ENCODE measurements at places on chromosomes 2 and 18.
A peak's percentile ranks its signal among the peaks of the same experiment; 100 is the strongest.

DNA sequence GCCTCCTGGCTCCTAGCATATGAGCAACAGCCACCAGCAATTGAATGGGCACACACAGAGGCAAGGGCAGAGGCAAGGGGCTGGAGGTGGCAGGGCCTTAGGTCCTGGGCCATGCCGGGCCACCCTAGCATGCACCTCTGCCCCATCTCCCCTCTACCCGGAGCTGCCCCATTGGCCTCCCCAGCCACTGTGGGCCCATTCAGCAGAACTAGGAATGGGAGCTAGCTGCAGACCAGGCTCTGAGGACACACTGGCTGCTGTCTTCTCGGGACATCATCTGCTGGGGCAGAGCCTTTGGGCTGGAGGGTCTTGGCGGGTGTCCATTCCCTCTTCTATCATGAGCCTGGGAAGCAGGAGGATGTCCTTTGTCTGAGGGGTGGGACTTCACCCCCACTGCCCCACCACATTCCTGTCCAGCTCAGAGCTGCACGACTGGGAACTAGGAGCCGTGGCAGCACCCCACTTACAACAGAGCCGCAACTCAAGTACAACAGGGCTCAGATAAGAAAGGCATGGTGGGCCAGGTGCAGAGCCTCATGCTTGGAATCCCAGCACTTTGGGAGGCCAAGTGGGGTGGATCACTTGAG lies 800 bp downstream of the VIL1 start:
- DNase-seq: no peak

DNA sequence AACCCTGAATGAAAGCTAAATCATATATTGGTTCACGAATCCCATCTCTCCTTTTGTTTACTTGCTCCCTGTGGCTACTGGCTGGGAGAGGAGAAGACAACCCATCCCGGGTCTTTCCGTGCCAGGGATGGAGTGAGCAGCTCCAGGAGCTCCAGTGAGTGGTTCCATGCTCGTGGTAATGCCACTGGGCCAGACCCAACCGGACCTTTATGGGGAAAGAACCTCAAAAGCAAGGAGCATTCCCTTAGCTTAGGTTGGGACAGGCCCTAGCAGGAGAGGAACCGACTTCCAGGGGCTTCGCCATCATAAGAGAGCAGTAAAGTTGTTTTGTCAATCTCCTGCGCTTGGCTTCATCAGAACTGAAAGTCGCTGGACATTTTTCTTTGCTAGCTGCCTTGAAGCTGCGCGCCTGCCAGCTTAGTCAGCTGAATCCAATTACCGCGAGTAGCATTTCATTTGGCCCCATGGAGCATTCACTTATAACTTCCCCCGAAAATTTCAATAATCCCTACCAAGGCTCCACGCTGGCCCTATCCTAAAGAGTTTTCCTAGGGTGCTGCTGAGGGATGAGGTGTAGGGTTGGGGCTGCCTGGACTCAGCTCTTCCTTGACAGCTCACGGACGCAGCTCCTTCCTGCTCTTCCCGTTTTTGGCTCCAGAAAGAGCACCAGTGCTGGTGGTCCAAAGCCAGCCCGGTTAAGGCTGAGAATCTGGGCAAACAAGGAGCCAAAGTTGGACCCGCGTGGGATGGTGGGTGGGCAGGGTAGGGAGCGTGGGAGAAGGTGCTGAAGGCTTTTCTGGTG lies 4.9 kb downstream of the HOXD3 start:
- DNase-seq: no peak

GRCh38 chr2:197838579-197838978 lies 34.2 kb downstream of the PLCL1 start:
- no peak for DNase-seq

GRCh38 chr2:166376873-166377272 lies 1.1 kb upstream of the SCN9A start:
- DNase-seq: no peak

DNA sequence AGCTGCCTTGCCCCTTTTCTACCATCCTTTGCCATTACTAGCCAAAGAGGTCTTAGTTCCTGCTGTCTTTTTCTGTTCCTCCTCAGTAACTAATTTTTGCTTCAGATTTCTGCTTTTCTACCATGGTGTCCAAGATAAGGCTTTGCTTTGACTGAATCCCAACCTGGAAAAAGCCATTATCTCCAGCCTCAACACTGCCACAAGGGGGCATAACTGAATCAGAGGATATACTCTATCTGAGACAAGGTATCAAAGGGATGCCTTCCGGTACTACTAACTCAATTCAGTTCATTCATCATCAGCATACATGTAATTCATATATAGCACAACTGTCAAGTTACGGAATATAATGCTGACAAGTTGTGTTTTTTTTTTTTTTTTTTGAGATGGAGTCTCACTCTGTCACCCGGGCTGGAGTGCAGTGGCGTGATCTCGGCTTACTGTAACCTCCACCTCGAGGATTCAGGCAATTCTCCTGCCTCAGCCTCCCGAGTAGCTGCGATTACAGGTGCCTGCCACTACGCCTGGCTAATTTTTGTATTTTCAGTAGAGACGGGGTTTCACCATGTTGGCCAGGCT lies 11.4 kb downstream of the OSGEPL1 start:
- DNase-seq: no peak

DNA sequence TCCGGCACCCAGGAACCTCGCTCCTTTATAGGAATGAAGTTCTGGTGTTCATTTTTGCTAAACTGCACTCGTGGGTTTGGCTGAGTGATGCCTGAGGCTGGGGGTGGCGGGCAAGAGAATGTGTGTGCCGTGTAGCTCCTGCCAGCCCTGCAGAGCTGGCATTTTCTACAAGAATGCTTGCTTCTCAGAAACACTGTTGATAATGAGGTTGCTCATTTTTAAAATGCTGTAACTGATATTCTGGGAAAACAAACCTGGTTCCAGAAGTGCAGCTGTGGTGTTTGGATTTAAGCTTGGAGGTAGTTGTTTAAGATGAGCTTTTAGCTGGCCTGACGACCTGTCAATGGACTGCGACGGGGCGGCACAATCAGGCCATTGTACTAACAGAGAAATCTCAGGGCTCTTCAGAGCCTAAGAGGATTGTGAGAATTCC lies 511.9 kb upstream of the TNP1 start:
- no peak for DNase-seq

- no peak for DNase-seq
These were observed 7.7 kb upstream of the LYPD1 start for GRCh38 chr2:132677661-132678060.

DNA sequence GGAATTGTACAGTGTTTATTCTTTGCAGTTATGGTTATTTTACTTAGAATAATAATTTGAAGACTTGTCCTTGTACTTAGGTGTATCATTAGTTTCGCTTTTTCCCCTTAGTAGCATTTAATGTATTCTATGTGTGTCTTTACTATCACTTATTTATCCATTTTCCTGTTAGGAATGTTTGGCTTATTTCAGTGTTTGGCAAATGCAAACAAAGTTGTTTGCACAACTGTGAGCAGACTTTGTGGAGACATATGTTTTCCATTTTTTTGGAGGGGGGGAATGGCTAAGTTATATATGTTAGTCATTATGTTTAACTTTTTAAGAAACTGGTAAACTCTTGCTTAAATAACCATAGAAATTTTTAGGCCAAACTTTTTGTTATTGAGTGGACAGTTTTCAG lies 447.7 kb downstream of the SOX11 start:
- DNase-seq: no peak

- DNase-seq: no peak
These were observed 32.3 kb downstream of the STEAP3 start for GRCh38 chr2:119255760-119256581.

DNA sequence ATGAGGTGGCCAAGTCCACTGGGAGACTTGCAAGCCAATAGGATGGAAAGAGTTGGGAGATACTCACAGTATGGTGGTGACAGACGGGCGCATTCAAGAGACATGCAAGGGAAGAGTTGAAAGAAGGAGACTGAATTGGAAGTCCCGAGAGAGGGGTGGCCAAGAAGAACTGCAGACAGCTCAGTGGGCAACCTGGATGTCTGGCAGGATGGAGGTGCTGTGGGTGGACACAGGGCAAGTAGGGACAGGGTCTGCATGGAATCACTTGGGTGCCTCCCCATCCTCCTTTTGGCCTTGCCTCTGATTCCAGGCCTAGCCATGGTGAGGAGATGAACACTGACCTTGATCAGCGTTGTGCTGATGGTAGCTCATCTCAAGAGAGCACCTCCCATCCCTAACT lies 235.7 kb upstream of the COPS8 start:
- no peak for DNase-seq

DNA sequence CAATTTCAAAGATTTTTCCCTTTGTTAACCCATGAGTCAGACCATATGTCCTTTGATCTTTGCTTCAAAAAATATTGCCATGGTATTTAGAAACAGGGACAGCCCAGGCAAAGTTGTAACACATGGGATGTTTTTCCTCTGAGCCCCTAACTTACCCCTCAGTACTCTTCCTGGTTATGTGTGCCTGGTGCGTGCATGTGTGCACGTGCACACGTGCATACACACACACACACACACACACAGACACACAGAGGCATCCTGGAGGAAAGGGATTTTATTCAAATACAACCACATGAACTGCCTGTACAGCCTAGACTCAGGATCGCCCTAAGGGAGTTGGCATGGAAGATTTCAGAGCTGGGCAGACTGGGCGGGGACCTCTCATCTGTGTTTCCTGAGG lies 5.1 kb downstream of the AFF3 start:
- DNase-seq: no peak

DNA sequence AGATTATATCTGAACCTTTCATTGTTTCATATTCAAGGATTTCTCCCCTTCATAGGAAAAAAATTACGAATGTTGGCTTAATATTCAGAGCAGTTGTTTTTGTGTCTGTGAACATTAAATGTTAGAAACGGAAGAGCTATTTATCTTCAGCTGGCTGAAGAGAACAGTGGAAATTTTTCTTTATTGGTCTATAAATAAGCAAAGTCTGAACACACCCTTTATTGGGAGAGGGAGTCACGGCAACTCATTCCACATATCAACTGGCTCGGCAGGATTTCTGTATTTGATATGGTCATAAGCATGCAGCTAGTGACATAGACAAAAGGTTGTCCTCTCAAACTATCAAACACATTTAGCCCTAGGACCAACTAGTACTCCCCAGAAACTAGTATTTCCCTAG lies 468.4 kb upstream of the HNRNPA3 start:
- no peak for DNase-seq

DNA sequence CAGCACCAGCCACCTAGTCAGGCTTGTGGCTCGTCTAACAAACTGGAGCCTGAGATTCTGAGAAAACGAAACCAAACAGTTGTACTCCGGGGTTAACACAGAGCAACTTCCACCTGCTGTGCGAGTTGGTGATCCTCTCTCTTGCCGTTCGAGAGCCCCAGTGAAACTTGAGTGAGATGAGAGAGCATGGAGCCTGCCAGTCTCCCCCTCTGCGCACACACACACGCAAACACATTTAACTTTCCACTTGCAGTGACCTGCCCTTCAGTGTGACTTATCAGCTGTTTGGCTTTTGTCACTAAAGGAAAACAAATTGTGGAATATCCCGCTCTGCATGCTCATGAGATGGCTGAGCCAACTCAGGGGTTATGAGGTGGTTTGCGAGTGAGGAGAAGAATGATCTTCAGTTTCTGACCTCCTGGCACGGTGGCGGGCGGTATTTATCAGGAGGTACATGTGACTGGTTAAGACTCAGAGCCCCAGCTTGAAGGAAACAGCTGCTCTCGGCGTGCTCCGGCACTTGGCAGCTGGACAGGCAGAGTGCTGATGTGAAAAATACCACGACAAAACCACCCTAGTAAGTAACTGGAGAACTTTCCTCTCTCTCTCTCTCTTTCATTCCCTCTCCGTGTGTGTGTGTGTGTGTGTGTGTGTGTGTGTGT lies at the start of gene RASGRP3:
TSS of gene RASGRP3 (plus strand) at position 519 of the 662 bp plus-strand sequence. CDS start 38,488 bp downstream, outside the sequence.
- DNase-seq: peak; percentile 16

- no peak for DNase-seq
These were observed 312.4 kb downstream of the METTL4 start for GRCh38 chr18:2258954-2259353.

GRCh38 chr2:126898636-126899035 lies at the start of gene TEX51:
Gene TEX51, plus strand, starts transcription at chr2:126898890. Its CDS starts 29 bp downstream, at chr2:126898919.
- no peak for DNase-seq

GRCh38 chr2:134773759-134774742 lies 55.3 kb upstream of the TMEM163 start:
- DNase-seq: no peak

DNA sequence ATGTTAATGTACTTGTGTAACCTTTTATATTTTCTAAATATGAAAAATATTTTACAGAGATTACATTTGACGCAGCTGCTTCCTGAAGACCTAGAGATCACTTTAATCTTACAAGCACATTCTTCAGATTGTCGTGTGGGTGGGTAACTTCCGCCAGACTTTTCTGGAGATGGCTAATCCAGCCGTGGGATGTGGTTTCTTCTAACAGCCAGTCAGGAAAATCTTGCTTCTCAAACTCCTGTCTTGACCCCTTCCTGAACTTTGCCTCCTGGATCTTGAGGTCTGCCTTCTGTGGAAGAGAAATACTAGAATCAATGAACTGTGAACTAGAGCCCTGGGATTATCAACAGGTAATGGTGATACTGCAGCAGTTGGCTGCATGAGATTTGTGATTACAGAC lies 401.6 kb upstream of the TNP1 start:
- DNase-seq: no peak

DNA sequence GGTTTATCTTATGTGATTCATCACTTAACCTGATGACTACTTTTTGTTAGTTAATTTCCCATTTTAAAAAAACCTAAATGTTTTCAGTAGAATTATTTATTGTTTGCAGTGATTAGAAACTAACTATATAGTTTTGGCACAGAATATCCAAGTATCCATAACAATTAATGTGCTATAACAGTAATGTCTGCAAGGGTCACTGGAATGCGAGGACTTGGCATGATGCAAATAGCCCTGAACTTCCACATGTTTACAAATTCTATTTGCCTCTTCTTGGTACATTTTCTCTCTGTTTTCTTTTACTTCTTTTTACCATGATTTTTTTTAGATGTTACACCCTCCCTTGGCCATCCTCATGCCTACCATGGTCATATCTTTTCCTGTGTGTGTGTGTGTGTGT lies 49.3 kb upstream of the GALNT3 start:
- no peak for DNase-seq

GRCh38 chr2:160889439-160890170 lies 270.6 kb upstream of the TANK start:
- no peak for DNase-seq

DNA sequence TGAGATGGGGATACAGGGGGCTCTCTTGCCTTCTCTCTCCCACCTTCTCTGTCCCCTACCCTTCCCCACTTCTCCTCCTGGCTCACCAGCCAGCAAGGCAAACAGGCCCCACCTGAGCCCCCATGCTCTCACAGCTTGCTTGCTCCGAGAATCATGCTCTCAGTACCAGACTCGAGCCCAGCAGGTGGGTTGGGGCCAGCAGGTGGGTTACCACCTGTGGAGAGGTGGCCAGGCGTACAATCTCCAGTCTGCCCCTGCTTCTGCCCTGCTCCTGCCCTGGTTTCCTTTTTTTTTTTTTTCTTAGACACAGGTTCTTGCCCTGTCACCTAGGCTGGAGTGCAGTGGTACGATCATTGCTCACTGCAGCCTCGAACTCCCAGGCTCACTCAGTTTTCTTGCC lies 214.5 kb downstream of the SH3RF3 start:
- DNase-seq: no peak

- DNase-seq: no peak
These were observed 993 bp downstream of the COX7A2L start for GRCh38 chr2:42359965-42360483.

Data from stimulated activated CD4-positive, alpha-beta T cell treated with anti-CD3 and anti-CD28 coated beads, Interleukin-1b, Interleukin-23, amount 100 ng/mL, for 1 hour (primary cell).